GOT3 (cell line): ENCODE measurements at places on chromosomes 1 and 21.
A peak's percentile ranks its signal among the peaks of the same experiment; 100 is the strongest.

- DNase-seq, result no peak
Measured at GRCh38 chr1:217253985-217254384, 376.9 kb downstream of the GPATCH2 start.

- DNase-seq, result no peak
Measured at GRCh38 chr1:87135329-87135712, 193.4 kb upstream of the LMO4 start.

GRCh38 chr21:31184459-31184858 lies 146.2 kb upstream of the KRTAP19-8 start:
- DNase-seq, result no peak

GRCh38 chr1:193663965-193664364 lies 477.6 kb upstream of the B3GALT2 start:
- no peak for DNase-seq

- DNase-seq, result no peak
Measured at GRCh38 chr1:21903638-21904453, 33.3 kb downstream of the HSPG2 start.

GRCh38 chr1:101316799-101317198 lies 80.0 kb downstream of the S1PR1 start:
- no peak for DNase-seq

GRCh38 chr1:204398197-204399125 lies 13.2 kb downstream of the PPP1R15B start:
- no peak for DNase-seq

DNA sequence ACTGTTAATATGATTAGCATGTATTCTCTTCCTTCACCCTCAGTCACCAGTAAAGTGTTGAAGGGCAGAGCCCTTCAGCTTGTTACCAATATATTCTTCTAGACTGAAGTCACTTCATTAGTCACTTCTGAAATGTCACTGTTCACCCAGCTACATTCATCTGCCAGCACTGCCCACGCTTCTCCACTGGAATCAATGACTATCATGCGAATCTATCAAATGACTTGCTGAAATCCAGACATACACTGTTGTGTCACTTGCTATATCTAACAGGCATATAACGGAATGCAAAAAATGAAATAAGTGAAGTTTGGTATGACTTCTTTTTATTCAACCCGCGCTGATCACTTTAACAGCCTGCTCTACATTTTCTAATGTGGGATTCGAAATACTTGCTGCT lies 16.1 kb downstream of the FH start:
- no peak for DNase-seq

DNA sequence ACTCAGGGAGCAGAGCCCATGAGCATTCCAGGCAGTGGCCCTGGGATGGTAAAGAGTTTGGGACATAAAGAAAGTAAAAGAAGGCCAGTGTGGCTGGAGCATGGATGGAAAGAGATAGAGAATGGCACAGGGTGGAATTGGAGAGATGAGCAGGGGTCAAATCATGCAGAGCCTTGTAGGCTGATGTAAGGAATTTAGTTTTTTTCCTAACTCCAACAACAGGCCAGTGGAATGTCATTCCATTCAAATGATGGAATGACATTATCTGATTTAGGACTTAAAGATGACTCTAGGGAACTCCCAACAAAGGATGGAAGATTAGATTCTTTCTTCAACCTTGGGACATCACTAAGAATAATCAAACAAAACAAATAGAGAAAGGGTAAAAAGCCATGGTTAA lies 12.8 kb upstream of the S100A2 start:
- no peak for DNase-seq

GRCh38 chr1:56569661-56570060 lies 9.7 kb downstream of the PLPP3 start:
- DNase-seq, result no peak

GRCh38 chr1:107467286-107467685 lies 326.4 kb downstream of the NTNG1 start:
- DNase-seq, result no peak

GRCh38 chr1:12654657-12655056 lies 10.8 kb downstream of the AADACL4 start:
- no peak for DNase-seq

- DNase-seq, result no peak
Measured at GRCh38 chr1:1132042-1132950, 16.4 kb upstream of the C1orf159 start.

- no peak for DNase-seq
Measured at GRCh38 chr1:194331758-194332157, 1145.3 kb upstream of the B3GALT2 start.

- DNase-seq, result no peak
Measured at GRCh38 chr1:244778344-244778743, 57.1 kb upstream of the COX20 start.

DNA sequence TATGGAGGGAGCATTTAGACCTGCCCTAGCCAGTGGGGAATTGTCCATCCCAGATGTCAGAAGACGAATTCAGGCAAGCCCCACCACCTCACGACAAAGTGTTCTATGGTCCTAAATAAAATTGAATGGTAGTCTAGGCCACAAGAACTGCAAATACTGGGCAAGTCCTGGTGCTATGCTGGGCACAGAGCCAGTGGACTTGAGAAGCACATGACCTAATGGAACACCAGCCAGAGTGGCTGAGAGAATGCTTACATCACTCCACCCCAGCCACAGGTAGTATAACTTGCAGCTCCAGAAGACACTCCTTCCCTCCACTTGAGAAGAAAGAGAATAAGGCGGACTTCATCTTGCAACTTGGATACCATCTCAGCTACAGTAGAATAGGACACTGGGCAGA lies 567.3 kb upstream of the CXADR start:
- no peak for DNase-seq

DNA sequence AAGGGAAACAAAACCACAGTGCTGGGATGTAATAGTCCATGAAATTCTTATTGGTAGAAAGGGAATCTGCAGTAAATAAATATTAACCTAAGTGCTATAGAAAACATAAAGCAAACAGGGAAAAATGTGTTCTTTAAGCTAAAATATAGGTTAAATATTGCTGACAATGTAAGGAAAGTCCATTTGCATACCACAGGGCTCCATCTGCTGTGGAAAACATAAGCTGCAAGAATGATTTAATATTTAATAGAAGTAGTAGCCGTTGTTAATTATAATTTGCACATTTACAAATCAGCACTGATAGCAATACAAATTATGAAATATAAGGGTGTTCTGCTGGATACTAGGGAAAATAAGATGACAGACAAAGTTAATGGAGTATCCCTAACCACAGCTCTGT lies 444.9 kb upstream of the PKN2 start:
- no peak for DNase-seq

- DNase-seq, result no peak
Measured at GRCh38 chr1:222543817-222544216, 4.1 kb downstream of the HHIPL2 start.

GRCh38 chr1:10033359-10033845 lies 644 bp downstream of the UBE4B start:
- DNase-seq, result no peak

DNA sequence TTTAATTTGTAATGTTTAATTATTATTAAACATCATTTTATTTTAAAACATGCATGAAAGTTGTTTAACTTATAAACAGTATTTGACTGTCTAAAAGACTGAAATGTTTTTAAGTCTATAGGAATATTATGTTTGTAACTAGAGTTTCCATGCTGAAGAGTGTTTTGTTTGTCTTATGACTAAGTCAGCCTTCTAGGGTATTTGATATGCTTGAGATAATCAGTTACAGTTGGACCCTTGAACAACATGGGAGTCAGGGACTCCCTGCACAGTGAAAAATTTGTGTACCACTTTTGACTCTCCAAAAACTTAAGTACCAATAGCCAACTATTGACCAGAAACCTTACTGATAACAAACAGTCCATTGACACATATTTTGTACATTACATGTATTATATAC lies 45.5 kb upstream of the KANK4 start:
- DNase-seq, result no peak

DNA sequence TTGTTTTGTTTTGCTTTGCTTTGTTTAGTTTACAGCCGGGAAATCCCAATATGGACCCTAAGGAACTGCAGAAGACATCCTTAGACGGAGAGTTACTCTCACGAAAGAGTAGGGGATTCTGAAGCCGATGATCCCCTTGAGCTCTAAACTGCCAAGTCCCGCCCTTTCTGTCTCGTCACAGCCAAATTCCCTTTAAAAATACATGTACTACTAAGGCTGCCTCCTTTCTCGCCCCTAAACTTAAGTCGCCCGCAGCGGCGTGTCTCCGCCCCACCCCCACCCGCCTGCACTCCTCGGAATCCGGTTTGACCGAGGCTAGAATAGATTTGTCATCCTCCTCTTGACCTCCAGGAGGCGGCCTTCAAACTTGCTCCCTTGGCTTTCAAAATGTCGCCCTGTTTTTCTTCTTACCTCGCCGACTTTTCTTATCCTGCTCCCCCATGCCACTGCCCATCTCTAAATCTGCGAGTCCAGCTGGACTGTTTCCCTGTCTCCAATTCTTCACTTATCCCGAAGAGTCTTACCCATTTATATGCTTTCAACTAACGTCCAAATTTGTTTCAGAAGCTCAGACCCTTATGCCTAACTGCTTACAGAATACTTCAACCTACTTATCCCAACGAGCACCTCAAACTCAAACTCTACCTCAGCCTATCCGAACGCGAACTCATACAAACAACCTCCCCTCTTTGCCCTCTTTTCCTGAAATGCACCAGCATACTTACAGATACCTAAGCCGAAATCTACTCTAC lies 10.9 kb upstream of the BOLA1 start:
- DNase-seq, result peak; percentile 42

- DNase-seq, result no peak
Measured at GRCh38 chr1:61090546-61091202, 8.3 kb downstream of the NFIA start.

- DNase-seq, result no peak
Measured at GRCh38 chr21:45040157-45040711, 34.1 kb upstream of the ADARB1 start.

DNA sequence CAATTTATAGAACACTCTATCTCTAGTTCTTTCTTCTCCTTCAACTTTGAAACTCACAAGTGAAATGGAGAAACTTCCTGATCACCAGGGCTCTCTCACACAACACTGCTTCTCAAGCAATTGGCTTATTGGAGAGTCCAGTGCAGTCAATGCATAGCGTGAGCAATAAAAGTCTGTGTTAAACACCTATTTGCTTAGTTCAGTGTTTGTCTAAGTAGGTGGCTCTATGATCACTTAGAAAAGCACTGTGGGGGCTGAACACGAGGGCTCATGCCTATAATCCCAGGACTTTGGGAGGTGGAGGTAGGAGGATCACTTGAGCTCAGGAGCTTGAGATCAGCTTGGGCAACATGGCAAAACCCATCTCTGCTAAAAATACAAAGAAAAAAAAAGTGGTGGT lies 12.2 kb downstream of the CTSS start:
- DNase-seq, result no peak

- DNase-seq, result no peak
Measured at GRCh38 chr1:35437200-35437599, 120.0 kb downstream of the KIAA0319L start.

- DNase-seq, result no peak
Measured at GRCh38 chr1:33971018-33971710, 107.3 kb downstream of the HMGB4 start.

DNA sequence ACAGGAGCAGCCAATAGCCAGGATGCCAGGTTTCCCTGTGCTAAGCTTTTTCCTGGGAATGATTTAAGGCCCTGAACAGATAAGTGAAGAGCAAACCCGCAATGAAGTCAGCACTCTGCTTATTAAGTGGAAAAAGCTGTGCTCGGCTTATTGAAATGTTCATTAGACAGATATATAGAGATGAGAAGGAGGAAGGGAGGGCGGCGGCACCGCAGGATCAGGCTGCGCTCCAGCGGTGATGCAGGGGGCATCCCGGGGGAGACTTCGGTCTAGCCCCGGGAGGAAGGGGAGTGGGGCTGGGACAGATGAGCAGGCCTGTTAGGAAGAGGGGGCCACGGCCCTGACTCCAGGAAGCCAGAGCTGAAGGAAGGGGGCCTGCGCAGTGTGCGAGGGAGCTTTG lies 115.0 kb downstream of the TMEM53 start:
- no peak for DNase-seq

DNA sequence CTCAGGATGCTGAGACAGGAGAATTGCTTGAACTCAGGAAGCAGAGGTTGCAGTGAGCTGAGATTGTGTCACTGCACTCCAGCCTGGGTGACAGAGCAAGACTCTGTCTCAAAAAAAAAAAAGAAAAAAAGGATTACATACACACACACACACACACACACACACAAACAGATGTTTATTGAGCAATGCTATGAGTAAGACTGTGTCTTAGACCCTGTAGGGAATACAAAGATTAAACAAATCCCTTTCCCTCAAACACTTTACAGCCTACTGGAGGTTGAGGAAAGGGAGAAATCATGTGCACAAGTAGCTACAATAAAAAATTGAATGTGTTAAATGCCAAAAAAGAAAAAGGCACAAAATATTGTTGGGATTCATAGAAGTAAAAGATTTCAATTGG lies 58.1 kb downstream of the RPAP2 start:
- DNase-seq, result no peak

GRCh38 chr1:239775466-239775865 lies 316.2 kb upstream of the FMN2 start:
- DNase-seq, result no peak

DNA sequence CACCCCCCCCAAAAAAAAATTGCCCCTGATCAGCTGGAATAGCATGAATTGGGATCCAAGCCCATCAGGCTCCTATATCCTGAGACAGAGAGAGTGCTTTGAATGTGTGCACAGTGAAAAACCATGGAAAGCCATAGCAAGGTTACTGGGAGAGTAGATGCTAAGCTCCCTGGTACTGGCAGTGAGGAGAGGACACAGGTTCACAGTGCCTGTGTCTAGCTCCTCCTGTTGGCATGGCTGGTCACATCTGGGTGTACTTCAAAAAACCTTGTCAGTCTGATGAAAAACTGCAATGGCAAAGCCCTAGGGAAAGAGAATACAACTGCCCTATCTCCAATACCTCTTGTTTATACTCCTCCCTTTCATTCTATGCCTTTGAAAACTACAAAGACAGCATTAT lies 12.9 kb downstream of the COPA start:
- no peak for DNase-seq

- DNase-seq, result no peak
Measured at GRCh38 chr1:167648978-167649744, 19.1 kb downstream of the RCSD1 start.

GRCh38 chr1:30353637-30354036 lies 369.7 kb downstream of the MATN1 start:
- DNase-seq, result no peak

DNA sequence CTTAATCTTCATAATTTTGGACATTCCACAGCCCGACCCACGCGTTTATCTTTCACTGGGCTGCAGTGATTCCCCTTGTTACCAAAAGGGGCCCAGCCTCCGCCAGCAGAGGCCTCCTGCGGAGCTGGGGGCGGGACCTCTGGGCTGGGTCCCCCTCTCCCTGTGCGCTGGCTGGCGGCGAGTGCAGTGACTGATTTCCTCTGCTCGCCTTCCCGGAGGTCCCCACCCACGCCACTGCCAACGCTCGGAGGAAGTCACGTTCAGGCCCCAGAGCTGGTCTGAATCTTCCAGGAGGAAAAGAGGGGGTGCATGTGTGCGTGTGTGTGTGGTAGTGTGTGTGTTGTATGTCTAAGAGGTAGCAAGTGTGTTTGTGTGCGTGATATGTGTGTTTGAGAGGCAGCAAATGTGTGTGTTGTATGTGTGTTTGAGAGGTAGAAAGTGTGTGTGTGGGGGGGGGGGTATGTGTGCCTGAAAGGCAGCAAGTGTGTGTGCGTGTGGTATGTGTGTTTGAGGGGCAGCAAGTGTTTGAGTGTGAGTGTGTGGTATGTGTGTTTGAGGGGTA lies 35.0 kb upstream of the JAK1 start:
- no peak for DNase-seq

- DNase-seq, result no peak
Measured at GRCh38 chr1:245074232-245074747, 80.5 kb upstream of the KIF26B start.
